HCT116 (cell line): ENCODE measurements at places on chromosomes 2 and 18. TPM values are rescaled to one million over a fixed set of nuclear protein-coding genes. Genes with fewer than 3 reads are reported as not detected.

Gene ADD2
- 0.15 TPM for total RNA-seq

Gene REG3G
- 0.86 TPM for total RNA-seq

Gene PAX8
- 4.4 TPM for total RNA-seq

Gene CFC1
- total RNA-seq: not detected

- H3K4me1 ChIP-seq: no peaks in the 10 kb centered on the region
- peaks cover 32% of the 10 kb centered on the region; the same call in 1 of the 2 replicates for H3K36me3 ChIP-seq
- no peak overlapping the region for H3K27ac ChIP-seq
- H3K27me3 ChIP-seq: no peaks in the 10 kb centered on the region
Measured at GRCh38 chr18:54162431-54162830, 62.0 kb downstream of the MBD2 start.

- DNase-seq: no peak
- no peaks in the 10 kb centered on the region for H3K36me3 ChIP-seq
- H3K27ac ChIP-seq: no peak overlapping the region
- no peaks in the 10 kb centered on the region for H3K27me3 ChIP-seq
- no peak overlapping the region for H3K4me3 ChIP-seq
- H3K4me1 ChIP-seq: no peaks in the 10 kb centered on the region
Measured at GRCh38 chr18:35084494-35085449, 43.6 kb downstream of the MAPRE2 start.

DNA sequence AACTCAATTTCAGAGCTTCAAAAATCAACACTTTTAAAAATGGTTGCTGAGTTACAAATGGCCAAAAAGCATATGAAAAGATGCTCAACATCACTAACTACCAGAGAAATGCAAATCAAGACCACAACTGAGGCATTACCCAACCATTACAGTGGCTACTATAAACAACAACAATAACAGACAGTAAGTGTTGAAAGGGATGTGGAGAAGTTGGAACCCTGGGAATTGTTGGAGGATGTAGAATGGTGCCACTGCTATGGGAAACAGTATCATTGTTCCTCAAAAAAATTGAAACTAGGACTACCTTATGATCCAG is 173.3 kb upstream of the SPRED2 start:
- H3K4me1 ChIP-seq: peaks cover 11% of the 10 kb centered on the region
- H3K36me3 ChIP-seq: no peaks in the 10 kb centered on the region
- H3K27me3 ChIP-seq: no peaks in the 10 kb centered on the region

DNA sequence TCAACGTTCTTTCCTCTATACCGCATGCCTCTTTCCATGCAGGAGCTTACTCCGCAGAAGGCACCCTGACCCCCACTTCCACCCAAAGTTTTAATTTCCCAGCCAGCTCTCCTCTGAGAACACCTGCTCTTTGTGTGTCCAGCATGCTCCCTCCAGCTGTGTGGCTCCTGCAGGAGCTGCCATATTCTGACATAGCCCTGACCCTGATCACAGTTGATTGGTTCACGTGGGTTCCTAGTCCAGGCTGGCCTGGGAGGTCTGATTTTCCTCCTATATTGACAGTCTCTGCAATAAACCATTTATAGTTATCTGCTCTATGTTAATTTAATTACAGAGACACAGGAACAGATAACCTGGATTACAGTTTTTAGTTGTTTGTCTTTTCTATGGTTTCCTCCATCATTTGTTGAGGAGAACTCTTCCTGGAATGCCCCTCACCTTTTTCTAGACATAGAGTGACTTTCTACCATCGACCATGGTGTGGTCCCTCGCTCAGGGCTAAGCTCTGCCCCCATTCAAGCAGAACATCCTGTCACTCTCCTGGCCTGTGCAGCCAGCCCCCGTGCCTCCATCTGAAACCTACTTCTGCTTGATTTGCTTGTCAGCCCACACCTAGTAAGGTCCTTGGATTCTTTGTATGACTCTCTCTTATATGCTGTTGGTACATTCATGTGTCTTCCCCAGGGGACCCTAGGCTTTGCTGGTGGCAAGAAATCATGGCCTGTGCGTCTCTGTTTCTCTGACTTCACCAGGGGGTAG is 231.5 kb downstream of the LPIN1 start:
- no peak overlapping the region for H3K27ac ChIP-seq
- H3K4me3 ChIP-seq: no peak overlapping the region
- no peak for DNase-seq
- H3K4me1 ChIP-seq: no peaks in the 10 kb centered on the region
- no peaks in the 10 kb centered on the region for H3K36me3 ChIP-seq
- H3K27me3 ChIP-seq: no peaks in the 10 kb centered on the region

- no peak overlapping the region for H3K4me3 ChIP-seq
- H3K27me3 ChIP-seq: no peaks in the 10 kb centered on the region
- DNase-seq: no peak
- H3K36me3 ChIP-seq: no peaks in the 10 kb centered on the region
Measured at GRCh38 chr2:188199716-188200128, 92.0 kb upstream of the GULP1 start.

DNA sequence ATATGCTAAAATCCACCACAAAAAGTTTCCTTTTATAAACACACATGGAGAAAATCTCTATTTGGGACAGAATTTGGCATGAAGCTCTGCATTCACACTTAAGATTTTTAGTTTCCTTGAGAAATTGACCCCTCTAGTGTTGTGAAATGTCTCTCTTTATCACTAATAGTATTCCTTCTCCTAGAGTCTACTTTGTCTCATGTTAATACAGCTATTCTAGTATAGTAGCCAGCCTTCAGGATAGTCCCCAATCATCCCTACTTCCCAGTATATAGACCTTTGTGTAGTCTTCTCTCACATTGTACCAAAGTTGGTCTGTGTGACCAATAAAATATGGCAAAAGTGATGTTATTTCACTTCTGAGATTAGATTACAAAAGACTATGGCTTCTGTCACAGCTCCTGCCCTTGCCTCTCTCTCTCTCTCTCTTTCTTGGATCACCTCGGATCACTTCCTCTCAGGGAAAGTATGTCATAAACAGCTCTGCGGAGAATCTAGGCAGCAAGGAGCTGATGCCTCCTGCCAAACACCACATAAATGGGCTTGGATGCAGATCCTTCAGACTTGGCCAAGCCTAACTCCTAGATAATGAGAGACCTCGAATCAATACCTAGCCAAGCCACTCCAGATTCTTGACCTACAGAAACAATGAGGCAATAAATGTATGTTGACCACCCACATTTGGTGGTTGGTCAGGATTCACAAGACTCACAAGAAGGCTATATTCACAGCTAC is 59.7 kb upstream of the NABP1 start:
- no peak overlapping the region for H3K27ac ChIP-seq
- H3K4me3 ChIP-seq: no peak overlapping the region
- no peaks in the 10 kb centered on the region for H3K36me3 ChIP-seq
- DNase-seq: no peak
- H3K4me1 ChIP-seq: no peaks in the 10 kb centered on the region
- no peaks in the 10 kb centered on the region for H3K27me3 ChIP-seq
